ENCODE measurements at places on chromosomes 7 and 10. TPM values are rescaled to one million over a fixed set of nuclear protein-coding genes. Genes with fewer than 3 reads are reported as not detected.

DNA sequence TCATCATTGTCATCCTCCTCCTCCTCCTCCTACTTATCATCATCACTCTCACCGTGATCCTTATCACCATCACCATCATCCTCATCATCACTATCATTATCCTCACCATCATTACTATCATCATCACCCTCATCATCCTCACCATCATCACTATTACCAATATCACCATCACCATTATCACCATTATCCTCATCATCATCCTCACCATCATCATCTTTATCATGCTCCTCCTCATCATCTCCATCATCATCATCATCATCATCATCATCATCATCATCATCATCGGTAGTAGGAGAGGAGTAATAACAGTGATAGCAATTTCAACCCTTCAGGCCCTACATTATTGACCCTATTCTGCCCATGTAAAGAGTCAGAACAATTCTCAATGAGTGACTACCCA, 345.9 kb upstream of the ZNF32 start:
- no peaks in the 10 kb centered on the region for H3K36me3 ChIP-seq
- H3K4me3 ChIP-seq: no peak overlapping the region
- no peaks in the 10 kb centered on the region for H3K4me1 ChIP-seq
- no peaks in the 10 kb centered on the region for H3K27me3 ChIP-seq
- no peak for DNase-seq

- H3K27ac ChIP-seq: no peak overlapping the region
- H3K4me3 ChIP-seq: no peak overlapping the region
Observed at GRCh38 chr7:22210355-22210754, 146.6 kb downstream of the RAPGEF5 start.

DNA sequence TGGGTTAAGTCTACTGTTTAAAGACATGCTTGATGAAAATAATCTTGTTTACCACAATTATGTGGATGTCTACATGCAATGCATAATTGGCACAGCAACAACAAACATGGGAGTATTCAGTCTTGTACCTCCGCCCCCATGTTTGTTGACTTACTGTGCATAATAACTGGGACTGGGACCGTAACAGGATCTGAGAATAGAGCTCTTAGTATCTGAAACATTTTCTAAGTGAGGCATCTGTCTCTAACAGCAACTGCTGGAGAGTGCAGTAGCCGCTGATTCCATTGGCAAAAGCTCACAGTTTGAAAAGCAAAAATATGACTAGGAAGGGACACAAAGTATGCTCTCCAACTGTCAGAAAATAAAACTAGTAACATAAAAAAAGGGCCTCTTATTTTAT, 61.6 kb downstream of the ENO4 start:
- H3K27me3 ChIP-seq: no peaks in the 10 kb centered on the region
- H3K4me3 ChIP-seq: no peak overlapping the region
- DNase-seq: no peak
- no peaks in the 10 kb centered on the region for H3K36me3 ChIP-seq
- no peak overlapping the region for H3K27ac ChIP-seq

GRCh38 chr7:81209059-81209458, 290.2 kb upstream of the SEMA3C start:
- no peak for DNase-seq
- H3K27ac ChIP-seq: no peak overlapping the region
- no peaks in the 10 kb centered on the region for H3K36me3 ChIP-seq
- H3K4me3 ChIP-seq: no peak overlapping the region

The STARD3NL gene
- polyA plus RNA-seq: 54.4 TPM

The PSMG3 gene
- polyA plus RNA-seq: 50.2 TPM

The VKORC1L1 gene
- polyA plus RNA-seq: 2.2 TPM

The WDR86 gene
- polyA plus RNA-seq: 14.4 TPM

The DDC gene
- polyA plus RNA-seq: not detected

Measured in CD4-positive, alpha-beta memory T cell (primary cell).